ENCODE measurements at places on chromosomes 3 and 15.

DNA sequence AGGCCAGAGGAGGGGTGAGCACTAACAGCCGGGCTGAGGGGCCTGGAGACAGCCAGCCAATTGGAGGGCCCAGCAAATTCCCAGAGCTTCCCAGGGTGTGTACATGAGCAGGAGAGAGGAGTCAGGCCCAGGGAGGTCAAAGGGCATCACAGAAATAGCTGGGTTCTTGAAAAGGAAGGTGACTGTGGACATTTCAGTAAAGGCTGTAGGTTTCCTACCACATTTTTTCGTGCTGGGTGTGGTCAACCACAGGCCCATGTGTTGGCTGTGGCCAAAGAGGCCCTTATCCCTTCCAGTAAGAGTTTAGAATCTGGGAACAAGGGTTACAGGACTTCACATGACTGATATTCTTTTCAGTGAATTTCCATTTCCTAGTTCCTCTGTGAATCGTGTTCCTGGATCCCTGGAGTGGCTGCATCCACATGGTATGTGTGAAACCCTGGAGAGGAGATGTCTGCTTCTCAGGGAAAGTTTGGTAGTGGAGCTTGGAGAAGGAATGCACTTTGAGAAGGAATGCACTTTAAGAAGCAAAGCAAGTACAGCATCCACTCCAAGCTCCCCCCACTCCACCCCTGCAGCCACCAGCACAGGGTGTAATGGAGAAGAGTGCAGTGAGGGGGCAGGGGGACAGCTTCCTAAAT is 73.2 kb upstream of the HEG1 start:
- no peak for DNase-seq

DNA sequence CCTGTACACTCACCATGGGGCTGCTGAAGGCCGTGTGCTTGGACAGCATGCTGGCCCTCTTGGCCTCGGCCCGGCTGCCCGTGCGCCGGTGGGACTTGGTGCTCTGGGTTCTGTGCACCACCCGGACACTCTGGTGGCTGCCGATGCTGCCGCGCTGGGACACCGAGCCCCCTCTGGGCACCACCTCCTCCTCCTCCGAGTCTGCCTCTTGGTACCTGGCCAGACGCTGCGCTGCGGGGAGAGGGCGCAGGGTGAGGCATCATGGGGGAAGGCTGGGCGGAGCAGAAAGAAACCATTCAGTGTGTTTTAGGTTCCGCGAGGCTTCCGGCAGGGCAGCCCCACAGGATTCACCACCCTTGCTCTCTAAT is 145.0 kb downstream of the ATP10A start:
- no peak for DNase-seq

- no peak for DNase-seq
Measured at GRCh38 chr15:80455051-80455648, 51.0 kb downstream of the ARNT2 start.

- no peak for DNase-seq
Measured at GRCh38 chr3:125165189-125165947, 47.2 kb downstream of the SLC12A8 start.

- DNase-seq: no peak
Measured at GRCh38 chr3:45212095-45212468, 14.0 kb downstream of the TMEM158 start.
